ENCODE measurements at places on chromosomes 1 and 21.

DNA sequence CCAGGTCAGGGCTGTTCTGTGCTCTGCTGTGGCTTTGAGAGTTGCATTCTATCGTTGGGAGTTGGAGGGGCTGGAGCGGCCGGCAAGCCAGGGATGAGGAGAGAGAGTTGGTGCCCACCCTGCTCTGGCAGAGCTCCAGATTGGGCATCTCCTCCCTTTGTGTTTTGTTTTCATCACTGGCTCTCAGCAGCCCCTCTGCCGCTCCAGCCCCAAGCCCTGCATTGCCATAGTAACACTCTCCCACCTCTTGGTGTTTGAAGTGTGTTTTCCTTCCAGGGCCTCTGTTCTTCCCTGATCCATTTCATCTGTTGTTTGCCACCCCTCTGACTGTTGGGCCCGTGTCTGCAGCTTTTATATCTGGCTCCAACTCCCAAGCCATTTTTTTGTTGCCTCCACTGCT is 152.7 kb downstream of the URB2 start:
- DNase-seq, result no peak

GRCh38 chr1:239368436-239369109 is 17.8 kb upstream of the CHRM3 start:
- DNase-seq, result no peak

- no peak for DNase-seq
Observed at GRCh38 chr1:59288046-59288445, 8.8 kb upstream of the FGGY start.

GRCh38 chr1:48793863-48794262 is 17.2 kb upstream of the BEND5 start:
- DNase-seq, result no peak

GRCh38 chr1:159302095-159302494 is at the start of gene FCER1A:
FCER1A (plus strand) TSS chr1:159302336; CDS start chr1:159302365, 29 bp downstream.
- DNase-seq, result no peak

DNA sequence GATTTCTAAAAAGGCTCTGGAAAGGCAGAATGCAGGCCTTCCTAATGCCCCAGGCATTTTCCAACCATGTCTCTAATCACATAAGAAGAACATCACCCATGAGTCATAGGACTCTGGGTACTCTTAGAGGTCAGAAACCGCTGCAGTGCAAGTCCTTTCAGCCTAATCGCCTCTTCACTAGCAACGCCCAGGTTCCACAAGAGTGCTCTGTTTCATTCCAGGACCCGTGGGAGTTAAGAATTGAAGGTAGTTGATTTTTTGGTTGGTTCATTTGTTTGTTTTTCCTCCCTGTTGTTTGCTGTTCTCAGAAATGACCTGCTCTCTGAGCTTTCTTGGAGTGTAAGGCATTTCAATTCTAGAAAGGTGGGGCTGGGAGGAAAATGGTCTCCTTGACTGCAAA is 123.2 kb downstream of the NR5A2 start:
- no peak for DNase-seq

- no peak for DNase-seq
Observed at GRCh38 chr1:3031401-3032221, 10.3 kb downstream of the ACTRT2 start.

GRCh38 chr1:9101510-9102146 is 27.3 kb downstream of the GPR157 start:
- no peak for DNase-seq

GRCh38 chr1:4509206-4509605 is 145.2 kb upstream of the AJAP1 start:
- no peak for DNase-seq

DNA sequence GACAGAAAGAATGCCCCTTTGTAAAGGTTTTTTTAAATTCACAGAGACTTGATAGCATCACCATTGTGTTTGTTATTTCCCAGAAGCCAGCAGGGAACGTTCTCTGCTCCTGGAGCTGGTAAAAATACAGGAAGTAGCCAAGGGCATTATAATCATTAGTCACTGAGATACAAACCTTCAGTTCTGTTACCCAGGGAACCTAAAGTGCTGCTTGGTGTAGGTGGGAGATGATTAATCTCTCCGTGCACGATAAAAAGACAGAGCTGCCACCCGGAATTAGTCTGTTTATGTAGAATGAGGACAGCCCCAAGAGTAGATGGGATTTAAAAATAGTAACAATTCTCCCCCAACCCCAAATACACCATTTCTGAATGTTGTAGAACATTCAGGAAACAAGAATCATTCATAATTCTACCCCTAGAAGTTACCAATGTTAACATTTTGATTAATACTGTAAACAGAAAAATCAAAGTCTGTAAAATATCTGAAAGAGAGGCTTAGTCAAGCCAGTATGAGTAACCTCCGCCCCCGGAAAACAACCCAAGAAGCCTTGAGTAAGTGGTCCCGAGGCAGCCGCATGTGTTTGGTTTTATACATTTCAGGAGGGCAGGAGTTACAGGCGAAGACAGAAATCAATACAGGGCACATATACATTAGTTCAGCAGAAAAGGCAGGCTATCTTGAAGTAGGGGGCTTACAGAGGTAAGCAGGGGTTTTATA is 45.3 kb upstream of the CTBS start:
- DNase-seq, result peak; percentile 43

Measured in activated naive CD4-positive, alpha-beta T cell treated with anti-CD3 and anti-CD28 coated beads, Interleukin-2, amount 50 U/mL, for 72 hours (primary cell).